Left colon (tissue), 2 donors: ENCODE measurements at places on chromosomes 1 and 21.

- DNase-seq, result no peak
Observed at GRCh38 chr21:43820466-43820865, 31.1 kb downstream of the RRP1 start.

DNA sequence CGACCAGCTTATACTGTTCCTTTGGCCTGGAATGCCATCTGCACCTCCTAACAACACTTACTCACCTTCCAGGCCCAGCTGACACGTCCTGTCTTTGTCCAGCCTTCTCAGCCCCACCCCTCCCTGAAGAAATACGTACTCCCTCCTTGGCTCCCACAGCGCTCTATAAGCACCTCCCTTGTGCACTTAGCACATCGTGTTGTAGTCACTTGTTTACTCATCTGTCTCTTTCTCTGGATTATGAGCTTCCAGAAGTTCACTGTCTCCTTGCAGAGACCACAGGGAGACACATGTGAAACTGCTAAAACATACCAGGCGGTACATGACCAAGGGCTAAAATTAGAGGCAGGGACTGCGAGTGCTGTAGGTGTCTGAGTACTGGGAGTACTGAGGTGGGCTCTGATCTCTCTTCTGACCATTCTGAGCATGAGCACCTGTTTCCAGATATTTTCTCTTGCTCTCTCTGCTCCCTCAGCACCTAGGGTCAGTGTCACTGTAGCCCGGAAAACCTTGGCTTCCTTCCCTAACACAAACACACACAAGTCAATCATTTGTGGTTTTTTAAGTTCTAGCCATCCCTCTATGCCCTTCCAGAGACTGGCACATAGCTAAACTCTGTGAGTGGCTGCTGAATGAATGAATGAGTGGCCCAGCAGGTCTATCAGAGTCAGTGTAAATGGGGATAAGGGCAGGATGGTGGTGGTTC lies 5.1 kb downstream of the DCST1 start:
- DNase-seq, result peak; percentile 87

DNA sequence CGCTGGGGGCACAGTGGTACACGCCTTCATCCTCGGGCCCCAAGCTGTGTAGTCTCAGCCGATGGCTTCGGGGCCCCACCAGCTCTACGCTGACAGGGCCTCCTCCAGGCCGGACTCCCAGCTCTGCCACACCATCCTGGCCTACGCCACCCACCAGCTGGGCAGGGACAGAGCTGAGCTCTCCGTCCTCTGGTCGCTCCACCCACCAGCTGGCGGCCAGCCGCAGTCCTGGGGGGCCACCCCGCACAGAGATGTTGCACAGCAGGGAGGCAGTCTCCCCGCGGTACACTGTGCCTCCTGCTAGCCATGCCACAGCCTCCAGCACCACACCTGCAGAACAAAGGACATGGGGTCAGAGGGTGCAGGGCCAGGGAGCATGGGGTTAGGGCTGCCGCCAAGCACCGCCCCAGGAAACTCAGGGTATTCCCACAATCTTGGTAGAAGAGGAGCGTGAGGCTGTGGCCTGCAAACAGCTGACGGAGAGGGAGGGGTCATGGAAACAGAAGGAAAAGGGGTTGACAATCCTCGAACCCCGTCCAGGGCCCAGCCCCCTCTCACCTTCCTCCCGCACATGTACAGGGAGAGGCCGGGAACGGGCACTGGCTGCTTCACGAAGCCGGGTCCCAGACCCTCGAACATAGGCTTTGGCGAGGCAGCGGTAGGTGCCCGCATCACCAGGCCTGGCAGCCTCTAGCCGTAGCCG lies 5.9 kb downstream of the IGSF8 start:
- no peak for DNase-seq

DNA sequence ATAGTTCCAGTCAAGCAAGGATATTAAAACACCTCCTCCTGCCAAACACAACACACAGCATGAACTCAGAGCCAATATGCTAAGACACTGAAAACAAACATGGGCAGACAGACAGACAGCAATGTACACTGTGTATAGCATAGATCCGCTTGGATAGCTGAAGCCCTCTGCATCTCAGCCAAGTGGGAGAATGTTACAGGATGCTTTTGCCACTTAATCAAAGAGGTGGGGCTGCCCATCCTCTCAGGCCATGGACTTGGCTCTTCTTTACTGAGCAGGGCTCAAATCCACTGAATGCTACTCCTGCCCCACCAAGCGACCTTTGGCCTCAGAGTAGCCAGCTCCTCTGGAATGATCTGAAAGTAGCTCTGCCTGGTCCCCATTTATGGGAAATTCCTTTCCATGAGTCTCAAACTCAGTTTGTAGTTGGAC lies 64.7 kb upstream of the NGF start:
- DNase-seq, result no peak

GRCh38 chr21:45479691-45480675 lies 62.3 kb downstream of the SLC19A1 start:
- DNase-seq, result no peak

GRCh38 chr1:62951428-62951827 lies 167.5 kb downstream of the ATG4C start:
- DNase-seq, result no peak

- no peak for DNase-seq
Observed at GRCh38 chr1:172826096-172826741, 167.3 kb downstream of the FASLG start.

DNA sequence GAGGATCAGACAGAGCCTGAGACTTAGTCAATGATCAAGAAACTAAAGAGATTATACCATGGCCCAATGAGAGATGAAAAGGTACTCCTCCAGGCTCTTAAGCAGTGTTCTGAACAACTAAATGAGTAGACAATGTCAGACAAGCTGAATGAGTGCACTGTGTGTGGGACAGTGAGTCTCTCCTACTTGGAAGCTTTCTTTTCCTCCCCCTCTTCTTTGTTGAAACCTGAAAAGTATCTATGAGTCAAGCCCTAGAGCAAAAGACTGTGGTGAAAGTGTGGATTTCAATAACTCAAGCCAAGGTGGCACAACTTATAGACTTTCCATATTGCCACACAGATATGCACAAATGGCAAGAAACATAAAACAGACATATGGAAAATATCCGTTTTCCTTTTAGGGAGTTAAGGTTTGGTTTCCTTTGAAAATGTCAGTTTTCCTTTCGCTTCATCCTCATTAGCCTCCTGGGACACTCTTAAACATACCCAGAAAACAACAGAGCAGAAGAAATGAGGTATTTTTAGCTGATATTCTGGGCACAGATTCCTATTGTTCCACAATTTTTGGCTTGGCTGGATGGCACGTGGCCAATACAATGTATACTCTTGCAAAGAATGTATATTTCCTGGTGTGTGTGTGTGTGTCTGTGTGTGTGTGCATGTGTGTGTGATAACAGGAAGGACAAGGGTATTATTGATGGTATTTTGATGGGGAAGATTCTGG lies 96.6 kb downstream of the LMX1A start:
- no peak for DNase-seq

GRCh38 chr1:45968941-45969666 lies 163.3 kb downstream of the PIK3R3 start:
- no peak for DNase-seq

DNA sequence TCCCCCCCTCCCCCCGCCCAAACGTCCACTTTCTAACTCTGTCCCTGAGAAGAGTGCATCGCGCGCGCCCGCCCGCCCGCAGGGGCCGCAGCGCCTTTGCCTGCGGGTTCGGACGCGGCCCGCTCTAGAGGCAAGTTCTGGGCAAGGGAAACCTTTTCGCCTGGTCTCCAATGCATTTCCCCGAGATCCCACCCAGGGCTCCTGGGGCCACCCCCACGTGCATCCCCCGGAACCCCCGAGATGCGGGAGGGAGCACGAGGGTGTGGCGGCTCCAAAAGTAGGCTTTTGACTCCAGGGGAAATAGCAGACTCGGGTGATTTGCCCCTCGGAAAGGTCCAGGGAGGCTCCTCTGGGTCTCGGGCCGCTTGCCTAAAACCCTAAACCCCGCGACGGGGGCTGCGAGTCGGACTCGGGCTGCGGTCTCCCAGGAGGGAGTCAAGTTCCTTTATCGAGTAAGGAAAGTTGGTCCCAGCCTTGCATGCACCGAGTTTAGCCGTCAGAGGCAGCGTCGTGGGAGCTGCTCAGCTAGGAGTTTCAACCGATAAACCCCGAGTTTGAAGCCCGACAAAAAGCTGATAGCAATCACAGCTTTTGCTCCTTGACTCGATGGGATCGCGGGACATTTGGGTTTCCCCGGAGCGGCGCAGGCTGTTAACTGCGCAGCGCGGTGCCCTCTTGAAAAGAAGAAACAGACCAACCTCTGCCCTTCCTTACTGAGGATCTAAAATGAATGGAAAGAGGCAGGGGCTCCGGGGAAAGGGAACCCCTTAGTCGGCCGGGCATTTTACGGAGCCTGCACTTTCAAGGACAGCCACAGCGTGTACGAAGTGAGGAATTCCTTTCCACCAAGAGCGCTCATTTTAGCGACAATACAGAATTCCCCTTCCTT lies 158.1 kb downstream of the RUNX1 start:
- peak; percentile 48 for DNase-seq

- DNase-seq, result no peak
Observed at GRCh38 chr1:178500091-178500770, 3.5 kb upstream of the CLEC20A start.

DNA sequence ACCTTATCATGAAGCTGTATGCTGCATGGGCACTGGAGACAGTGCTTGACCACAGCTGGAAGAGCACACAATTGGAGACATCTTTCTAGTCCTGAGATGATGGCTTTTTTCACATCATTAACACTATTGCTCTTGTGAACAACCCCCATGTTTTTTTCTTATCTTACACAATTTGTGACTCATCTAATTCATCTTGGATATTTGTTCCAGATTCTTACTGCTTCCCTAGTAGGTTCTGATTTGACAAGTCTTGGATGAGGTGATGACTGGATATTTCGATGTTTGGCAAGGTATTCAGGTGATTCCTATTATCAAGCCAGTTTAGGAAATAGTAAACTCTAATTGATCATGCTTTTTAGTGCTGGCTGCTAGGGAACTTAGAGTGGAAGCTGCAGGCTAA lies 23.7 kb downstream of the HLX start:
- DNase-seq, result no peak

GRCh38 chr1:208000504-208000903 lies 89.6 kb upstream of the CD34 start:
- DNase-seq, result no peak

- DNase-seq, result peak; percentile 25
Observed at GRCh38 chr1:10211805-10212410, 1.5 kb downstream of the KIF1B start.

DNA sequence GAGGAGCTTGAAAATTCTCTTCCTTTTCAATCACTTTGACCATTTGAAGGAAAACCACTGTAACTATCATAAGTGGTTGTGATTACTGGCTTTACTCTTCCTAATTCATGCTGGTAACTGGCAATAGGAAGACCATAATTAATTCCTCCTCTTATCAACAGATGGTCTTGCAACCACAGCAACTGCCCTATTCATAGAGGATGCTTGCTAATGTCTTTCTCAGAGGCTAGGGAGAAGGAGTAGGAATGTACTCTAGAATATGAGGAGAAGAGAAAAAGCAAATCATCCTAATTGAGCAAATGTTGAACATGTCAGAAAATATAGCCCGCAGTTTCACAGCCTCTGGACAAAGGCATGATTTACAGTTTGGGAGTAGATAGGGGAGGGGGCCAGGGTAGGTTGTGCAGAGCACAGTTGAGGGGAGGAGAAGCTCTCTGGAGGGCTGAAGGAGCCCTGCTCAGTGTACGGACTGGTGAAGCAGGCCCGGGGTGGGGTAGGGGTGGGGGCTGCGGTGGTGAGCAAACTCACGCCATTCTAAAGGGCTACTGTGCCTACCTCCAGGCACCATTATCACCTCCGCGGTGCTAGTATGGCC lies 192.9 kb downstream of the PCP4 start:
- DNase-seq, result no peak

DNA sequence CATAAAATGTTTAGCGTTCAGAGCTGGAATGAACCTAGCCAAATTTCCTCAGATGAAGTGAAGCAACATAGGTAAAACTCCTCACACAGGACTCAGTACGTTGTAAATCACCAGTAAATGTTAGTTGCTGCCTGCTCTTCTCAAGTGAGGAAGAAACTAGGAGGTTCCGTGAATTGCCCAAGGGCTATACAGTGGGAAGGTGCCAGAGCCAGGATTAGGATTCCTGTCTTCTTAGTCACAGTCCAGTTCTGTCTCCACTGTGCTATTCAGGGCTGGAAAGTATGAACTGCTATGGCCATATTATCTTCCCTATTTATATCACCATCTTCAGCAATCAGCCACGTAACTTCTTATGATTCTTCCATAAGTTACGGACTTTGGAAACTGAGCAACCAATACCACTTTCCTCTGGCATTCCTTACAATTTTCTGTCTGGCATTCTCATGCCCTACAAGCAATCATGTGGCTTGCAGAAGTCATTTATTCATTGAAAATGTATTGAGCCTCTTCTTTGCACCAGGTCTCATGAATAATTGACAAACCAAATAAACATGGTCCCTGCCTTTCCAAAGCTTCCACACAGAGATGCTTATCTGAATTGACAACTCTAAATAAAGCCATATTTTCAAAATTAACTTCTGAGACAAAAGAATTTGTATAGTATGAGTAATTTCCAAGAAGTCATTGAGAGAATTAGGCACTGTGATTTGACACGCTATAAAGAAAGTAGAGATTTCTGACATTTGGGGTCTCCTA lies 271.6 kb upstream of the SGIP1 start:
- no peak for DNase-seq

- peak; percentile 93 for DNase-seq
Observed at GRCh38 chr21:43712268-43712942, 6.5 kb upstream of the PDXK start.

- no peak for DNase-seq
Observed at GRCh38 chr1:159860456-159860855, 2.0 kb downstream of the VSIG8 start.

DNA sequence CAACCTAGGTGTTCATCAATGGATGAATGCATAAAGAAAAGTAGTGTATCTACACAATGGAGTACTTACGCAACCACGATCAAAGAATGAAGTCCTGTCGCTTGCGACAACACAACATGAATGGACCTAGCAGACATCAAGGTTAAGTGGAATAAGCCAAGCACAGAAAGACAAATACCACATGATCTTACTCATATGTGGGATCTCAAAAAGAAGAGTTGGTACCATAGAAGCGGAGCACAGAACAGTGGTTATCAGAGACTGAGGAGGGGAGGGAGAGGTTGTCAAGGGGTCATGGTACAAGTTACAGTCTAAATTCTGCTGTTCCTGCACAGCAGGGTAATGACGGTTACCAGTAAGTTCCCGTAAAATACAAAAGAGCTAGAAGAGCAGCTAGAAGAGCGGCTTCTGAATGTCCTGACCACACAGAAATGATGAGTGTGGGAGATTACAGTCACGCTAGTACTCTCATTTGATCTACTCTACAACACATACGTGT lies 36.7 kb downstream of the NPHP4 start:
- no peak for DNase-seq

GRCh38 chr1:59592924-59593323 lies 221.8 kb upstream of the HOOK1 start:
- DNase-seq, result no peak

GRCh38 chr1:147919896-147920295 lies 8.3 kb upstream of the GPR89B start:
- no peak for DNase-seq
